Activated CD4-positive, alpha-beta T cell treated with anti-CD3 and anti-CD28 coated beads for 36 hours (primary cell): ENCODE measurements at places on chromosomes 7 and 10.

DNA sequence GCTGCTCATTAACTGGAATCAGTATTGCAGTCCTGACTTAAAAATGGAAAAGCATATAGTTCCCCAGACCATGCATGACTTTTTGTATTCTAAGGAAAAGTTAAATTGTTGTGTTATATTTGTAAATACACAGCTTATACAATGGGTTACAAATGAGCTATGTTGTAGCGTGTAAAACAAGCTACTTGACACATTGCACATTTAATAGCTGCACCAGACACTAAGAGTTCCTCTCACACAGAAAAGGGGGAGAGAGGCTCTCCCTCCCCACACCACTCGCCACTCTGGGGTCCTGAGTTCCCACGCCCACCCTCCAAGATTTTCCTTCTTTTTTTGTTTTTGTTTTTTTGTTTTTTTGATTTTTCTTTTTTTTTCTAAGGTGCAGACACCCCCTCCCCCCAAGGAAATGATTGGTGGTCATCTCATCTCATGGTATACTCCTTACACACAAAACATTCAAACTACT lies 6.3 kb downstream of the KLF6 start:
- DNase-seq: no peak

DNA sequence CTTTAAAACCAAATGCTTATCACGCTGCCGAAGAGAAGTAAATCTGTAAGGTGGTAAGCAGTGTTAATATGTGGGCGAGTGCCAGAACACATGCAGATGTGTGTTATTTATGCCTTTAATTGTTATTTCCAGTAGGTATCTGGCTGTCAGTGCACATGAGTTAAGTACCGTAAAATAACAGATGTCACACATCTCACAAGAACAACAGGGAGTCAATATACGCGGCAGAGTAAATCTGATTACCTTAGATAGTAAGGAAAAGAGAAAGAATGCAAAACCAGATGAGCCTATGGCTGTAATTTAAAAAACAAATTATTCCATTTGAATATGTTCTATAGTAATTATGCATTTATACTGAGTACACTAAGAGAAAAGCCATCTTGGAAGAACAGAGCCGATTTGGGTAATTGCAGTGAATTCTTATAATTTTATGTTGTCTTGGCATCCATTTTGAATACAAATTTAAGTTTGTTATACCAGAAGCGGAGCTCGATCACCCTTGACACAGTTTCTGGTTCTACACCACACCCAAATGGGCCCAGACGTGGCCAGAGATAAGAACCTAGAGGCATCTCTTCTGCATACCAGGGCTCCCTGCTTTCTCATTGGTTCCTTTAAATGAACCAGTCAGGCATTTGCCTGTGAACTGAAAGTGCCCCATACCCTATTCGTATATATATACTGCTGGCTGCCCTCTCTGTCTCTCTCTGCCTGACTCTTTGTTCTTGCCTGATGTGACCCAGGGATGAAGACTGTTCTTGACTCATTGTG lies 34.8 kb downstream of the DNAJB9 start:
- no peak for DNase-seq

GRCh38 chr10:71594934-71595571 lies 124.5 kb downstream of the C10orf105 start:
- DNase-seq: no peak

DNA sequence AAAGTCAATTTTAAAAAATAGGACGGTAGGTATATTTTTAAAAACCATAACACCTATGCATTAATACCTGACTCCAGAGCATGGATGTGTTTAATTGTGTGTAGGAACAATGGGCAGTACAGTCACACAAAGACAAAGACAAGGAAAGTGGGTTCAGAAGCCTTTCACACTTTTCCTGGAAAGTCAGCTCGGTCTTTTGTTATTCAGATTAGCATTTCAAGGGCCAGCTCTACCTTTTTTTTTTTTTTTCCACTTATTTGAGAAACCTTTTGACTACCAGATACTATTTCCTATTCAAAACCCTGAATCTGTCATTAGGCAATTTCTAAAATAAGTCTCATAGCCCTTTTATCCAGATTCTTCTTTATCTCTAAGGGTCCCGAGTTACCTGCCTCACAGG lies 401.9 kb downstream of the PARD3 start:
- DNase-seq: no peak

- no peak for DNase-seq
Measured at GRCh38 chr7:98355250-98355538, 45.7 kb downstream of the BAIAP2L1 start.

GRCh38 chr7:151244196-151244840 lies 4.2 kb downstream of the SMARCD3 start:
- peak; percentile 81 for DNase-seq

- no peak for DNase-seq
Measured at GRCh38 chr7:113955157-113955556, 36.3 kb upstream of the PPP1R3A start.

GRCh38 chr7:24025765-24026164 lies 258.2 kb upstream of the NPY start:
- DNase-seq: no peak

GRCh38 chr10:110971638-110972037 lies 52.2 kb downstream of the SHOC2 start:
- no peak for DNase-seq

DNA sequence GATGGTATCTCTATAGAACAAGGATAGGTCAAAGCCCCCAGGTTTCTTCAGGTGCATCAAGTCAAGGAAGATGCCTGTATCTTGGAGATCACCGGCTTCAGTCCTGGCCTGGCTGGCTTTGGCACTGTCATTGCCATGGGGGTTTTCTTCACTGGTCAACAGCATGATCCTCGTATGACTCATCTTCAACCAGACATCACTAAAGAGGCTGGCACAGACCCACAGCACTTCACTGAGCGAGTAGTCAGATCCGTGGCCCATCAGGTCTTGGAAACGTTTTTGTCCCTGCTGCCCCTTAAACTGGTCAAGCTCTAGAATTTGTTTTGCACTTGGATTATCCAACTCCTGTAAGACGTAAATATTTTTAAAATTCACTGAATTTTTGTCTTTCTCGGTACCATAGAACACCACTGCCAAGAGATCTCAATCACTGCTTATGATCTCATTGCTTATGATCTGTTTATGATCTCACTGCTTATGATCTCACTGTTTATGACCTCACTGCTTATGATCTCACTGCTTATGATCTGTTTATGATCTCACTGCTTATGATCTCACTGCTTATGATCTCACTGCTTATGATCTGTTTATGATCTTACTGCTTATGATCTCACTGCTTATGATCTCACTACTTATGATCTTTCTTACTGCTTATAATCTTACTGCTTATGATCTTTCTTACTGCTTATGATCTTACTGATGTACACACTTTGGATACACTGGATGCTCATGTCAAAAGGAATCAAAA lies 135.2 kb downstream of the CYP26A1 start:
- DNase-seq: no peak

DNA sequence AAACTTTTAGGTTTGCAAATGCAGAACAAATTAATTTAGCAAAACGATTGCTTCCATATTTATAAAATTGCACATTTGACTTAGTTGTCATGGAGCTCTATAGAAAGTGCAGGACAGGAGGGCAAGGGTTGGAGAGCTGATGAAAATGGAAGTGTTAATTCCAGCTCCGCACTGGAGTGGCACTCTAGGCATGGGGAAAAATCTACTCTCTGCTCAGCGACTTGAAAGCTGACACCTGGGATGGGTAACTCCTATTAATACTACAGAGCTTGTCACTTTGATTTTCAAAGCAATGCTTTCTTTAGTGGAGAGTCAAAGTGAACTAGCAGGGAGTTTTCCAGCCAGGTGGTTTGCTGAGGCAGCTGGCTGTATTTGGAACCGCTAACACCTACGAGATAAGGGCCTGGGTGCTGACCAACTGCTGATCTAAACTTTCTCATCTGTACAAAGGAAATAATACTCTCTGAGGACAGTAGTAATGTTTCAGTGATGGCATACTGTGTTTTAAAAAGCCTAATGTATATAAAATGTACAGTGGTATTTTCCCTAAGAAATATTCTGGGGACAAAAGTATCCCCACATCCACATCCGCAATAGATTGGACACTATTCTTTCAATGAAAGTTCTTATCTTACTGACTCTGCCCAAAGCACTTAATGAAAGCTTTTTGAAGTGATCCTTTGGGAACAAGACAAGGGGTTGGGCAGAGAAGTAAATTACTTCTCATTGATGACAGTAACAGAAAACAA lies 444.3 kb downstream of the GPAM start:
- DNase-seq: no peak

DNA sequence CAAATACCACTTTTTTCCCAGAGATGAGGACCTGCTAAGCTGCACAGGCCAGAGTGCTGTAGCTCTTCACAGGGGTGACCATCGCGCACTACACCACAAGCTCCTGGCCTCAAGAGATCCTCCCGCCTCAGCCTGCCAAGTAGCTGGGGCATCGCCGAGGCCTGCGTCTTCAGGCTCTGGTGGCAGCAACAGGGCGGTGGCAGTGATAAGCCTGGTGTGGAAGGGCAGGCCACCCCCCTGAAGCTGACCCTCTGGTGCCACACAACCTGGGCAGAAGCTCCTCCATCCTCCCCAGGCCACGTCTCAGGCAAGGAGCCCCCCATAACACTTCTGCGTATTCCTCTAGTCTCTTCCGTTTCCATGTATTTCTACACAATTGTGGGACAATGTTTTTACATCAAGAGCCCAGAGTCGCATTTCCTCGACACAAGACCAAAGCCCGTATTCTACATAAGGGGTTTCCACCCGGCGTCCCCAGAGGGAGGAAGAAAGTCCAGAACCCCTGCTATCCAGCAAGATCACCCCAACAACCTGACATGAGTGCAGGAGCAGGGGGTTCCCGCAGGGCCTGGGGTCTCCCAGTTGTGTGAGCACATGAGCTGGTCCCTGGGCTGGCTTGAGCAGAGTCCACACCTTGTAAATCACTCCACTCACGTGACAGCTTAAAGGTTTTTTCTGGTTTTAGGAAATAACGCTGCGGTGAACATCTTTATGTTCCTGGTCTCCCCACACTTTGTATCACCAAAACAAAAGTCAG lies 37.6 kb upstream of the NCAPG2 start:
- no peak for DNase-seq

- DNase-seq: no peak
Measured at GRCh38 chr10:35875016-35875676, 233.1 kb upstream of the FZD8 start.

DNA sequence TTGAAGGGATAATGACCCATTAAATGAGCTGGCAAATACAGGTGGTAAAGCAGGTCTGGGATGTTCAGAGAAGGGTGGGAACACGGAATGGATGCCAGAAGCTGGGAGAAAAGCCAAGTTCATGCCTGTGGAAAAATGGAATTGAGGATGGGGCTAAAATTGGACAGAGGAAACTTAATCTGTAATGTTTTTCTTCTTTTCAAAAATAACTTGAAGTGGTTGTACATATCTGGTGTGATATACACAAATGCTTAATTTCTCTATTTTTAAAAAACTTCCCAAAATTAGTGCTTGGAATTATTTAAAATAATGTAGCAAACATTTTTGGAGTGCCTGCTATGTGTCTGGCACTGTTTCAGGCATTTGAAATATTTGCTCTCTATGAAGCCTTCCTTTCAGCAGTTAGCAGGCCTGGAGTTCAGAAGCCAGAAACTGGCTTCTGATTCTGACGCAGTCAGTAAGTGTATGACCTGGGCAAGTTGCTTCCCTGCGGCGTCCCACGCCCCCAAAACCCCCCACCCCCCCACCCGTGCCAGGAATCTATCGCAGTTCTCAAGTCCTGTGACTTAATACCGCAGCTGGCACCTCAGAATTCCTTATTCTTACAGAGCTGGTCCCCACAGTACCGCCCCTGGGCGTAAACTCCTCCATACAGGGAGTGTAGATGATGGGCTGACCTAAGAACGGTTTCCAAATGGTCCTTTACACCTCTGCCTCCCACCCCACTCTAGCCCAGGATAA lies 828 bp upstream of the MALSU1 start:
- DNase-seq: no peak
